Stimulated activated CD4-positive, alpha-beta T cell treated with anti-CD3 and anti-CD28 coated beads, Interleukin-15, amount 100 ng/mL, for 1 hour (primary cell): ENCODE measurements at places on chromosomes 7 and 10.

- DNase-seq = no peak
Observed at GRCh38 chr10:659688-660141, 29.8 kb downstream of the DIP2C start.

DNA sequence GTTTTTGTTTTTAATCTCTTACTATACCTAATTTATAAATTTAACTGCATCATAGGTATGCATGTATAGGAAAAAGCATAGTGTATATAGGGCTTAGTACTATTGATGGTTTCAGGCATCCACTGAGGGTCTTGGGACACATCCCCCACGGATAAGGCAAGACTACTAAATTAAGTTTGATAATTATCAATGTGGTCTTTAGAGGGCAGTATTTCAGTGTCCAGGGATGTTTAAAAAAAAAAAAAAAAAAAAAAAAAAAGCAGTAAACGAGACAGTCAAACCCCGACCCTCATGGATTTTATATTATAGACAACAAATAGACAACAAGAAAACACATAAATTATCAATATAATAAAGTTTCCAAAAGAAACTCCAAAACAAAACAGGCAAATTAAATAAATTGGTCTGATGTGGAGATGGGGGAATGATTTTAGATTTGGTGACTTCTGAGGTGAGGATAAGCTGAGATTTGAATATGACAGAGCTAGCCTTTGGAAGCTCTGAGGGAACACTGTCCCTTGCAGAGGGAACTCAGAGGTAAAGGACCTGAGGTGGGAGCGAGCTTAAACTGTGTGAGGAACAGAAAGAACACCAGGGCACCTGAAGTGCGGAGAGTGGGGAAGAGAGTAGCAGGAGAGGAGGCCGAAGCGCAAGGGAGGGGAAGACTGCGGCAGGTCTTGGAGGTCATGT, 14.8 kb downstream of the ACSM6 start:
- no peak for DNase-seq

DNA sequence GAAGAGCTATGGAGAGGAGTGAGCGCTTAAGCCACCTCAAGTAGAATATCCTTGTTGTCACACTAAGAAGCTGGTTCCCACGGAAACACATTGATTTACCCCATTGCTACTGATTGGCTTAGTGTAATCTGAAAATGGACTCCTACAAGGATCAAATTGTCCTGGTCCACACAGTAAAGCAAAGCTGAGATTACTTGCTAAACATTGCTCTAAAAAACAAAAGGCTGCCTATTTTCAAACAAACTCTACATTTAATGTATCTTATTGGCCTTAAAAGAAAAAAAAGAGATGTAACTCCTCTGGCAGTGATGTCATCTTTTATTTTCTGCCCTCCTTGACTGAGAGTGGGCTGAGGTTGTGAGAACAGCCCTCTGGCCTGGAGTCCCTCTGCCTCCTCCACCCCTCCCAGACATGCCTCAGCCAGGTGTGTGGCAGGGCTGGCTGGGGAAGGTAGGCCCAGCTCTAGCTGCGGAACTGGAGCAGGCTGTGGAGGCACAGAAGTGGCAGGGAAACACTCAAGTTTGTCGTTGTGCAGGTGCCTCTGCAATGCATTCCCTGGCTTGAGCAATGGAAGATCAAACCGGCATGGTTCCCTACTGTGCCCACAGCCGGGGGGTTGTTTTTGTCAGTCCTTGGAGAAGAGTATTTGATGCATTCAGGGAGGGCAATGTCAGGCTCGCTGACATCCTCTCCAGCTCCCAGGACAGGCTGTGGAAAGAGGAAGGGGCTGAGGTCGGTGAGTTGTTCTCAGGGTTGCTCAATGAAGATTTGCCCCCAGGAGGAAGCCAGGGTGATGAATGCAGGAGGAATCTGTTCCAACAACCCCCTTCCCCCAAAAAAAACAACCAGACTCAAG, 9.1 kb downstream of the KLF6 start:
- DNase-seq = no peak

DNA sequence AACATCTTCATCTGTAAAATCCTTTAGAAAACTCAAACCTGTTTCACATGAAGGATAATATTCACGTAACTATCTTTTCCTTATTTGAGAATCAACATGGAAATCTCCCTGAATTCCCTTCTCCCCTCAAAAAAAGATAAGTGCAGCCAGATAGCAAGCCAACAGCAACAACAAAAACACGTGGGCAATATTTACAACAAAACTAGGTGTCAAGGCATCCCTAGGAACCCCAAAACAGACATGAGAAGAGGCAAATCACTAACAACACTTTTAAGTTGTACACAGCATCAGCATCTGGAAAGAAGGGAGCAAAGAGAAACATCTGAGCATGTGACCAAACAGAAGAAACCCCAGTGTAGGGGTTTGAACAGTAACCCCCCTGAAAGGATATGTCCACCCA, 12.2 kb downstream of the ARHGAP21 start:
- DNase-seq = no peak

DNA sequence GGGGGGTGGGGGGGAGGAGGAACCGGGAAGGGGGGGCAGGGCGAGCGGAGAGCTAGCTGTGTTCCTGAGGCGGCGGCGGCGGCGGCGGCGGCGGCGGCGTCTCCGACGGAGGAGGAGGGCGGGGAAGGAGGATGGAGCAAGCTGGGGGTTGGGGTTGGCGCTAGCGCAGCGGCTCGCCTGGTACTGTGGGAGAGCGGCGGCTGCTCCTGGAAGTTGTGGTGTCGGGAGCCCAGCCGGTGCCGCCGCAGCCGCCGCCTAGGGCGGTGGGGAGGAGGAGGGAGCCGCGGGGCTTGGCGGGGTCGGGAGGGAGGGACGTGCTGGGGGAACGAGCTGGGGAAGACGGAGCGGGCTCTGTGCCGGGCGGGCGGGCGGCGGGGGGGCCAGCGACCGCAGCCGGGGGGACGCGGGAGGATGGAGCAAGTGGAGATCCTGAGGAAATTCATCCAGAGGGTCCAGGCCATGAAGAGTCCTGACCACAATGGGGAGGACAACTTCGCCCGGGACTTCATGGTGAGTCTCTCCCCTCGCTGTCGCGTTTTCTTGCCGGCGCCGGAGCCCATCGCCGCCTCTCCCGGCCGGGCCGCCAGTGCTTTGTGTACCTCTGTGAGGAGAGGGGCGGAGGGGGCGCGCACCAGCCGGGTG, at the start of gene PTPN12:
PTPN12 (plus strand) TSS at position 160 of the 642 bp plus-strand sequence; CDS start at position 412, 252 bp downstream.
- DNase-seq = no peak
